ENCODE measurements at places on chromosomes 2 and 18. TPM values are rescaled to one million over a fixed set of nuclear protein-coding genes. Genes with fewer than 3 reads are reported as not detected.

- no peak for DNase-seq
Measured at GRCh38 chr2:142176941-142177340, 46.1 kb upstream of the LRP1B start.

The TNFRSF11A gene
- 2.8 TPM for polyA plus RNA-seq

- DNase-seq: no peak
Measured at GRCh38 chr2:38504169-38504568, 98.6 kb downstream of the HNRNPLL start.

DNA sequence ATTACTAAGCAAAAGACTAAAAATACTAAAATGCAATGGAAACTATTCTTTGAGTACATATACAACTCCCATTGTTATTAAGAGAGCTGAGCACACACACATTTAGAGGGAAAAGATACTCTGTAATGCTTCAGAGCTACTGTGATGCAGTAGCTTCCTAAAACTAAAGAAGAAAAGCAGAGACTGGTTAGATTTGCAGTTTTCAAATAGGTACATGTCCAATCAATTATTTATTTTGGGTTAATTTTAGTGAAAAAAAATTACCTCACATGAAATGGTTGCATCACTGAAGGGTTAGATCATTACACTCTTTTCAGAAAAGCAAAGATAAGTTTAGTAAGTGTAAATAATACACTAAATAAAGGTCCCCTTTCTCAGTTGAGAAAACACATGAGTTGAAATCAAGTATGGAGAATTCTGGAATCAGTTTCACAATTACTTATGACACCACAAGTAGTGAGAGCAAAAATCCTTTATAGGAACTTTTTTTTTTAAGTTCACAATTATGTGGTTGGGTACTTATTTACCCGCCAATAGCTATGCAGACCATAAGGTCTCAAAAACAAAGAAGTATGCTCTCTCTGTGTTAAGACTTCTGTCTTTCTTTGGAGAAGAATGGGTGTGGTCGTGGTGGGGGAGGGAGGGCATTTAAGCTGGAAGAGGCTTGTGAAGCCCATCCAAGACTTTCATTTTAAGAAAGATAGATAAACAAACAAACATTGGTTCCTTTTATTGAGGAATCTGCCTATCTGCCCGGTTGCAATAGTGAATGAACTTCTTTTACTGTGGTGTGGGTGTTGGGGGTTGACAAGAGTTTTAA is 25.3 kb upstream of the SERTAD2 start:
- DNase-seq: no peak

- DNase-seq: peak; percentile 64
Measured at GRCh38 chr2:171160956-171161740, 455 bp upstream of the TLK1 start.

DNA sequence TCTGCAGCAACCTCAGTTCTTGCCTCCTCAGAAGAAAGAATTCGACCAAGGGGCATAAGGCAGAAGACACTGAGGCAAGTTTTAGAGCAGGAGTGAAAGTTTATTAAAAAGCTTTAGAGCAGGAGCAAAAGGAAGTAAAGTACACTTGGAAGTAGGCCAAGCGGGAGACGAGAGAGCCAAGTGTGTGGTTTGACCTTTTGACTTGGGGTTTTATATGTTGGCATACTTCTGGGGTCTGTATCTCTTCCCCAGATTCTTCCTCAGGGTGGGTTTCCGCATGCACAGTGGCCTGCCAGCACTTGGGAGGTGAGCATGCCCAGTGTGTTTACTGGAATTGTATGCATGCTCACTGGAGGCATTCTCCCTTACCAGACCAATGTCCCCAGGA is 59.3 kb upstream of the ANKRD44 start:
- DNase-seq: no peak

The ERMN gene
- polyA plus RNA-seq: 0.93 TPM

DNA sequence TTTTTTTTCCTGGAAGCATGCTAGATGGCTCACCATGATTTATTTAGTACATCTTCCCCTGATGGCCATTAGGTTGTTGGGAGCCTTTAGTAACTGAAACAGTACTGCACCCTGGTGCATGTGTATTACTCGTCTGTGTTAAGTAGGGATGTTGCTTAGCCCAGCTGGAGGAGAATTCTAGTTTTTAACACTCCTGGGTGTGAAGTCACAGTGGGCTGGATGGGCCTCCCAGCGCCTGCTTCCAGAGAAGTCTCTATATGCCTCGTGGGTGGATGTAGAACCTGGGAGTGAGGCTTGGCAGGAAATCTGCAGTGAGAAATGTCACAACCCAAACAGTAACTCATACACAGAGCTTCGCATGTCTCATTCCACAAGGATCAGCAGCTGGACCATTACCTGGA is 28.9 kb upstream of the NT5DC4 start:
- no peak for DNase-seq

GRCh38 chr2:161416708-161417437 is 776 bp downstream of the TBR1 start:
- DNase-seq: no peak

- DNase-seq: peak; percentile 29
Measured at GRCh38 chr2:57906152-57906732, 140.4 kb upstream of the VRK2 start.

DNA sequence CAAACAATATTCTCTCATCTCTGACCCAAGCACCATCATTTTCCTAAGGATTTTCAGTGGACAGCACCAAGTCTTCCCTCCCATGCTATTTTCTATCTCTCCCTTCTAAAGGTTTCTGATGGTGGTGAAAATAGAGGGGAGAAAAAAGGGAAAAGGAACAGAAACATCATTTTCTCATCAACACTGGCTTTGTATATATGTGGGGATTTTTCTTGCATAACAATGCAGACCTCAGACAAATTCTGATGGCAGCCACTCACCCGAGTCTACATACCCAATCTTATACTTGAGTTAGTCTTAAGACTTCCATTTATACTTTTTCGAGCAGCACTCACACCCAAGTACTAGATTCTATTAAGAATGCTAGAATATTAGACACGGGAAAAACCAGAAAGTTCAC is 95.8 kb downstream of the TMEM163 start:
- DNase-seq: no peak

- DNase-seq: no peak
Measured at GRCh38 chr2:23649303-23649702, 264.3 kb downstream of the KLHL29 start.

The XIRP2 gene
- not detected for polyA plus RNA-seq

The MDH1B gene
- 13.6 TPM for polyA plus RNA-seq

GRCh38 chr18:23884681-23885375 is 129.7 kb upstream of the TTC39C start:
- no peak for DNase-seq

The RAB17 gene
- 13.2 TPM for polyA plus RNA-seq

- DNase-seq: peak; percentile 55
Measured at GRCh38 chr2:16093639-16094529, 153.5 kb downstream of the MYCN start.

DNA sequence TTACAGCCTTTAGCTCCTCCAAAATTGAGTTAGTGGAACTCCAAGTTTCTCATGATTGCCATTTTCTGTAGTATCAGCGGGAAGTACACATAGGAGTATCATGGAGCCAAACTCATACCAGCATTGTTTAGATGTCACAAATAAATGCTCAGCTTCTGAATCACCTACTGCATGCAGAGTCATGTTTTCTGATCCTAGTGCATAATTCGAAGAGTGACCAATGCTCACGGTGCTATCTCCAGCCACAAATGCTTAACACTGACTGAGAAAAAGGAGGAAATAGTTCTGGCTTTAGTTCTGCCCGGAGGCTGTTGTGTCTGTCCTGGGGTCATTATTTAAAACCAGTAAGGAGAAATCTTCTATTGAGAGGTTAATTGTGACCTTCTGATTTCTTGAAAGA is 45.4 kb upstream of the LRATD1 start:
- no peak for DNase-seq

- DNase-seq: no peak
Measured at GRCh38 chr2:120992791-120993555, 257.3 kb downstream of the GLI2 start.

GRCh38 chr2:142300517-142300916 is 169.7 kb upstream of the LRP1B start:
- no peak for DNase-seq

The GPR45 gene
- polyA plus RNA-seq: not detected

DNA sequence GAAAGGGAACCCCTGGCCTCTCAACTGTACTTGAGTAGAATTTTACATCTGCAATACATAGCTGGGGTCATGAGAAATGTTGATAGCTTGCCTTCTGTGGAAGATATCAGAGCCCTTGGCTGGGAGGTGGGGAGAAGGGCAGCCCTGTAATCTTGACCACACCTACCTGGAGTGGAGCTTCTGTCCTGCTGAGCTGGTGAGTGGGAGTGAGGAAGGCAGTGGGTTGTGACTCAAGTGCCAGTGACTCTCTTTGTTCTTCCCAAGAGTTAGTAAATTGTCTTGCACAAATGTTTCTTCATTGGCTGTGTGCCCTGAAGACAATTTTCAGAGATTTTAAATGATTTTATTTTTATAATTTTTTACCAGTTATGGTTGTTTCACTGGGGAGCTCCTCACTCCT is 277.3 kb downstream of the MBD5 start:
- DNase-seq: no peak
